ENCODE measurements at places on chromosomes 4 and X.

GRCh38 chr4:129335818-129336217 lies 239.9 kb downstream of the C4orf33 start:
- no peak for DNase-seq

DNA sequence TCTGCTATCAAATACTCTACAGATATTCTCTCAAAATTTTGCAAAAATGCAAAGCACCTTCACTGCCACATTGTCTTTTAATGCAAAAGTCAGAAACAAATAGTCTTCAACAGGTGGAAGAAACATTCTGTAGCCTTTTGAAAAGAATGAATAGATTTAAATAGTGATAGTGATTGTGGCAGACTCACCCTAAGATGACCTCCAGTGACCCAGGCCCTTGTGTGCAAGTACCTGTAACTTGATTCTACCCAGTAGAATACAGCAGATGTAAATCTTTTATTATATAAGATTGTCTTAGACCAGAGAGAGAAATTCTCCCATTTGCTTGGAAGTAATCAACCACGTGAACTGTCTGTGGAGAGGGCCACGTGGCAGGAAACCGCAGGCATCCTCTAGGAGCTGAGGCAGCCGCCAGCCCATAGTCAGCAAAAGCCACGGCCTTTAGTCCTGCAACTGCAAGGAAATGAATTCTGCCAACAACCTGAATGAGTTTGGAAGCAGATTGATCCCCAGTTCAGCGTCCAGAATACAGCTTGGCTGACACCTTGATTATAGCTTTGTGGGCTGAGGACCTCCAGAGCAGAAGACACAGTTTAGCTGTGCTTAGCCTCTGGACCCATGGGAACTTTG lies 272.5 kb downstream of the ARHGAP10 start:
- no peak for DNase-seq

- no peak for DNase-seq
These were observed 6.9 kb downstream of the MTMR1 start for GRCh38 chrX:150700107-150700506.

DNA sequence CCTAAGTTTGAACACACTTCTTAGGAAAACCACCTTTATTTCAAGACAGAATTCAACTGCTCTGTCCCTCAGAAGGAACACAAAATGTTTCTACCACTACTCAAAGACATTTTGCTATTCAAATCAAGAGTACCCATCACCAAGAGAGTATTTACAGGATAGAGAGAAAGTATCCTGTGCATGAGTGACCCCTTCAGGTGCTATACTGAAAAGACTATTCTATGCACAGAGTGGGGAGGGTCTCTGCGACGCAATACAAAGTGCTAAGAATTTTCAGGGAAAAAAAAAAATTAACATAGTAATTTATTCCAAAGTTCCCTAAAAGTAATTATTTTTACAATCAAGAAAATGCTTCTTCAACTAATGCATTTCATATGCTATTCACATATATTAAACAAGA lies 346.4 kb upstream of the FAM241A start:
- no peak for DNase-seq

DNA sequence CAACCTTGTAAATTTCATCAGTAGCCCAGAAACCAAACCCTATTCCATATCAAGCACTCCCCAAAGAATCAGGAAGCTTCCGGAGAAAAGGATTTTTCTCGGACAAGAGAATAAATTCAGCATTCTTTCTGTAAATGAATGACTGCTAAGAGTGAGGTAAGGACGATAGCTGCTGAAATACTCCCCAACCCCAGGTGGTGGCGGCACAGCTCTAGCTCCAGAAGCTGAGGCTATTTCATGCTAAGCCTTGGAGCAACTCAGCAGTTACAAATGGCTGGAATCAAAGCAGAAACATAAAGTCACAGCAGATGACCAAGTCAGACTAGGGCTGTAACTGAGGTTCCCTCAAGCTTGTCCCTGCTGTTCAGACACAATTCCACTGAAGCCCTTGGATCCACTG lies 13.9 kb upstream of the PCDH19 start:
- DNase-seq: no peak
